ENCODE measurements at places on chromosomes 7 and 10. TPM values are rescaled to one million over a fixed set of nuclear protein-coding genes. Genes with fewer than 3 reads are reported as not detected.

DNA sequence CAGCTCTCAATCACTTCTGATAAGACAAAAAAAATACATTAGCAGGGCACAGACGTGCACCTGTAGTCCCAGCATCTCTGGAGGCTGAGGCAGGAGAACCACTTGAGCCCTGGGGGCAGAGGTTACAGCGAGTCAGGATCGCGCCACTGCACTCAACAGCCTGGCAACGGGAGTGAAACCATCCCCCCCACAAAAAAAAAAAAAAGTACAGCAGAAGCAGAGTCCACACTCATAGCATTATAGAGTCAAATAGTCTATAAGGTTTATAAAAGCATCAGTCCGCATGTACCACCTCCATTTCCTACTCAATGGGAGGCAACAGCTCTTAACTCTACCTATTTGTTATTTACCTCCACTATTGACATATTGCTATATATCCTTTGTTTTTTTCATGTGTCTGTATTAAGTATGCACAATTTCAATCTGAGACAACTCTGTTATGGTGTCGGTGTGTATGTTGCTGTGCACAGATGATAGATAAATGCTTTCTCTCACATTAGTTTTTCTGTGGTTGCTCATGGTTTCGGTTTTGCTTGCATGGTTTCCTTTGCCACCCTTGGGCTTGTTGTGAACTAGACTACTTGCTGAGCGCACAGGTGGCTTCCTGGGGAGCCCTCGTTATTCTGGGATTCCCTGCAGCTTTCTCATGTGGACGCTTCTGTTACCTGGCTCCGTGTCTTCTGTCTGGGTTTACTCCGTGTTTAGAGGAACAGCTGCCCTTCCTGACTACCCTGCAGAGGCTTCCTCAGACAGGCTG lies 40.4 kb downstream of the PROSER2 start:
- DNase-seq: no peak

- peak; percentile 63 for DNase-seq
These were observed 41.7 kb downstream of the VCL start for GRCh38 chr10:74039561-74040145.

DNA sequence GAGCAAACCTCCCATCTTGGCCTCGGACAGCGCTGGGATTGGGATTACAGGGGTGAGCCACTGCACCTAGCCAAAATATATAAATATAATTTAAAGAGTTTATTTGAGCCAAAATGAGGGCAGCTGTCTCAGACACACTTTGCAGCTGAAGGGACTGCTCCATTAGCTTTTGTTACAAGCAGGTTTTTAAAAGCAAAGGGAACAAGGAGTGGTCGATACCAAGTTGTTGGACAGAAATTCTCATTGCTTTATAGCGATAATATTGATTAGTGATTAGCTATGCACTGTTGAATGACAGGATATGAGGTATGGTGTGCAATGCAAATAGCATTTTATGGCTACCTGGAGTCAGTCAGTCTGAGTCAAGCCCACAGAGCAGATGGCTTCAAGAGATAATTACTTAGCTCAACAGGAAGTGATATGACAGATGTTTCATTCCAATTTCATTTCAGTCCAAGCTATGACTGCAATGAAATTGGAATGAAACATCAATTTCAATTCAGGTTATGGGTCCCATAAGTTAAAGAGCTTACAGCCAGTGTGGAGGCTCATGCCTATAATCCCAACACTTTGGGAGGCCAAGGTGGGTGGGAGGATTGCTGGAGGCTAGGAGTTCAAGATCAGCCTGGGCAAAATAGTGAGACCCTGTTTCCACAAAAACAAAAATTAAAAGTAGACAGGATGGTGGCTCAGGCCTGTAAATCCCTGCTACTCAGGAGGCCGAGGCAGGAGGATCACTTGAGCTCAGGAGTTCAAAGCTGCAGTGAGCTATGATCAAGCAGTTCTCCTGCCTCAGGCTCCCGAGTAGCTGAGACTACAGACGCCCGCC lies 23.1 kb downstream of the TYW1 start:
- no peak for DNase-seq

GRCh38 chr7:140972344-140972743 lies 42.4 kb downstream of the MRPS33 start:
- DNase-seq: no peak

The MEOX2 gene
- 0.51 TPM for total RNA-seq

All from uterus (tissue), 4 donors.